Skin of body (tissue), 3 donors: ENCODE measurements at places on chromosomes 3 and 15. TPM values are rescaled to one million over a fixed set of nuclear protein-coding genes. Genes with fewer than 3 reads are reported as not detected.

DNA sequence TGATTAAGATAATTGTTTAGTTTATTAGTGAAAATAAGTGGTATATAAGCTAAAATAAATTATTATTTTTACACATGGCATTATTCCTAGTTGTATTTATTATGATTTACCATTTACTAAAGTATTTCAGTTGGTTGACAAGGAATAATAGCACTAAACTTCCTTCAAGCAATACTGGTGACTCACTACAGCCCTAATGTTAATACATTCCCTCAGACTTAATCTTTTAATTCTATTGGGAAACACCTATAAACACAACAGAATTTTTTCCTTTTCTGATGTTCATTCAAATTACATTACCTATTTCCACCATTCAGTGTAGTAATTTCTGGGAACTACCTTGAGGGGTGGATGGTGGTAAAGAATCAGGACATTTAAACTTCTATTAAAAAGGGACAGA lies 264.0 kb downstream of the TIGIT start:
- no peak for DNase-seq

DNA sequence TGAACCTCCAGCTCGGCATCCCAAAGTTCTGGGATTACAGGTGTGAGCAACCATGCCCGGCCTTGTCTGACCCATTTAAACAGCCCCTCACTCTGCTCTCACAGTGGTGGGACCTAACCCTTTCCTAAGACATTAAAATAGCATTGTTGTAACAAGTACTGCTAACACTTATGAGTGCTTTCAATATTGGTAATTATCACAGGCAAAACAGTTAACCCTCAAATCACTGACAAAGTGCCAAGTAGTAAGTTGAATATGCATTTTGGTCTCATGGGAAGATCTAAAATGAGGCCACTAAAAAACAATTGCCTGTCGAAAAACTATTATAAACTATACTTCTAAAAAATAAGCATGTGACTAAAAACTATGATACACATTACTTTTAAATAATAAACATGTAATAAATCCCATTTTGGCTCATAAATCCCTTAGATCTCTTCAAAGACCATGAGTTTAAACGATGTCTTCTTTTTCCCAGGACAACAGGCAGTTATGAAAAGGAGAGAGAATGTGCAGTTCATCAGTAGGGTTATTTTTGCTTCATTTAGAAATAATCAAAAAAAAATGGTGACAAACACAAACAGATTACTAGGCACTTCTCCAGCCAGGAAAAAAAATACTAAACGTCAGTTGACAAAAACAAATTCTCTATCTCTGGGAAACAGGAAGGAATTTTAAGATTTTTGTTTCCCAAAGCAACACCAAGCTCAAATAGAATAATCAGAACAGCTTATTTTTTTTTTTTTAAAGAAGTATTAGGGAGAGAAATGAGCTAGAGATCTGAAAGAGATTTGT lies 95.4 kb downstream of the RFTN1 start:
- DNase-seq, result peak; percentile 70

GRCh38 chr15:65926899-65927298 lies 57.6 kb downstream of the RAB11A start:
- DNase-seq, result no peak

DNA sequence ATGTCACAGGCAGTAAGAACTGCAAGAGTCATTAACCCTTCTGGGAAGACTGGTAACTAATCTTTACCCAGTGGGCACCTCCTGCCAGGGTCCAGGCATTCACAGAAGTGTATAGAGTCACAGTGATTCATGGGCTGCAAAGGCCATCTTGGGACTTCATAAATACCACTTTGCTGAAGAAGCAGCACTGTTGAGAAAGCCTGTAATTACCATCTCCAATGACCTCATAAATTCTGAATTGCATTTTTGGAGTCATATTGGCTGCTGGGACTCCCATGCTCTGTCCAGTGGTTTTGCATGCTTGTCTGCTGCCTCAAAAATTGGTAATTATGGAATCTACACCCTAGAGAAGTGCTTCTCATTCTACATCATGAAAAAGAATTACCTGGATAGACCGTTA lies 837.2 kb downstream of the NTRK3 start:
- DNase-seq, result no peak

- DNase-seq, result no peak
Observed at GRCh38 chr15:74725225-74725774, at the start of gene CYP1A1. Gene CYP1A1, minus strand, starts transcription at chr15:74725528. Its CDS starts 2,431 bp downstream, at chr15:74723097.

GRCh38 chr3:9553948-9554513 lies 409 bp upstream of the LHFPL4 start:
- DNase-seq, result no peak

GRCh38 chr3:189567766-189568420 lies 63.3 kb upstream of the TP63 start:
- peak; percentile 2 for DNase-seq

DNA sequence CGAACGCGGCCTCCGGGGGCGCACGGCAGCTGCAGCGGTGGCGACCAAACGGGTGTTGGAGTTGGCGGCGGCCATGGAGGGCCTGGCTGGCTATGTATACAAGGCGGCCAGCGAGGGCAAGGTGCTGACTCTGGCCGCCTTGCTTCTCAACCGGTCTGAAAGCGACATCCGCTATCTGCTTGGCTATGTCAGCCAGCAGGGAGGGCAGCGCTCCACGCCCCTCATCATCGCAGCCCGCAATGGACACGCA lies 725 bp downstream of the FEM1B start:
- DNase-seq, result no peak

GRCh38 chr15:56798639-56799038 lies 65.3 kb upstream of the ZNF280D start:
- DNase-seq, result no peak

DNA sequence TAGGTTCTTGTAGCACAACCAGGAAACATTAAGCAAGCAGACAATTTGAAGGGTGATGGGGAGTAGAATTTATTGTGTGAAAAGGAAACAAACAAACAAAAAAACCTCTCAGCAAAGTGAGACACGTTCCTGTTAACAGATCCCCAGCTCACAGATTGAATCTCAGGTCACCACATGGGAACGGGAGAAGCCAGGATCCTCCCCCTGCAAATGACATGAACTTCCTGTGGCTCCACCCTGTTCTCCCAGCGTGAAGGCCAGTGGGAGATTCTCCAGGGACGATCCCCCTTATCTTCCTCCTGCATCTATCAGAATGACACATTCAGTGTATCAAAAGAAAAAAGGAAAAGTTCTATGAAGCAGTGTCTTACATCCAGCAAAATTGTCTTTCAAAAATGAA lies 1488.1 kb downstream of the OTOL1 start:
- DNase-seq, result no peak

GRCh38 chr3:16695710-16696109 lies 90.5 kb upstream of the DAZL start:
- no peak for DNase-seq

DNA sequence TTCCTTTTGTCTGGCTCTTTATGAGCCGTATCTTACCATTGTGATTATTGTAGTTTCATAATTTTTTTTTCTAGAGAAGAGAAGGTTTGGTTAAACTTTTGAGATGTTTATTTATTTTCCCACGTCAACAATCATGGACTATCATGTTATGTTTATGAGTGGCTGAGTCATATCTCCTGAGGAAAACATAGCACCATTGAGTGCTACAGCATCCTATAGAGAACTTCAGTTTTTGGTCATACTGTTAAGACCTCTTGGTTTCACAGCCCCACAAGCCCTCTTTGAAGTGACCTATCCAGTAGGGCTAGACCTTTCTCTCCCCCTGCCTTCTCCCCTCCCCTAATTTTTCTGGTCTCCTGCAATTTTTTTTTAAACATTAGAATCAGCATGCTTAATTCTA lies 20.8 kb downstream of the PIK3CA start:
- no peak for DNase-seq

DNA sequence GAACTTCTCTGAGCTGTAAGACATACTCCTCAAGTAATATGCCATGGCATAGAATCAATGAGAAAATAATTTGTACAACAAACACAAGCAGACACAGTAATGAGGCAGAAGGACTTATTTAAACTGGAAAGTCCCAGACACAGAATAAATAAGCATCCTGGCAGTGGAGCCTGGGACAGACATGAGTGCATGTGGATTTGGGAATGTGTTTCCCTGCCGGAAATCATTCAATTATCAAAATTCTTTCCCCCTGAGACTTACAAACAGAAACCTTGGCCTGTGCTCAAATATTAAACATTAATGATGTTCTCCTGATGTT lies 520.1 kb downstream of the ROBO1 start:
- peak; percentile 80 for DNase-seq

DNA sequence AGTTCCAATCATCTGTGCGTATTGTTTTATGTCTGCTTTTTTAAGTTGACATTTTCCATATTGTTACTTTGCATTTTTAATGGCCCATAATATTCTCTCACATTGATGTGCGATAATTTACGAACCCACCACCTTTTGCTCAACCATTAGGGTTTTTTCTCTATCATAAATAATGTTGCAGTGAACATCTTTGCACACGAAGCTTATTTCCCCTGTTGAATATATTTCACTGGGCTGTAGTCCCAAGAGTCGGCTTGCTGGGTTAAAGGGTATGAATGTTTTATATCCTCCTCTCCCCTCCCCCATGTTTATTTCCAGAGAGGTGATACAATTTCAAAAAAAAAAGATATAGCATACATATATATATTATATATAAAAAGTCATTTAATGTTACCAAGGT lies 272.7 kb upstream of the RGMA start:
- DNase-seq, result no peak

GRCh38 chr3:1330107-1330506 lies 237.3 kb downstream of the CNTN6 start:
- DNase-seq, result no peak

- DNase-seq, result no peak
Observed at GRCh38 chr3:151205482-151205881, 2.5 kb upstream of the GPR171 start.

GRCh38 chr3:98901119-98901391 lies 440 bp downstream of the DCBLD2 start:
- DNase-seq, result no peak

DNA sequence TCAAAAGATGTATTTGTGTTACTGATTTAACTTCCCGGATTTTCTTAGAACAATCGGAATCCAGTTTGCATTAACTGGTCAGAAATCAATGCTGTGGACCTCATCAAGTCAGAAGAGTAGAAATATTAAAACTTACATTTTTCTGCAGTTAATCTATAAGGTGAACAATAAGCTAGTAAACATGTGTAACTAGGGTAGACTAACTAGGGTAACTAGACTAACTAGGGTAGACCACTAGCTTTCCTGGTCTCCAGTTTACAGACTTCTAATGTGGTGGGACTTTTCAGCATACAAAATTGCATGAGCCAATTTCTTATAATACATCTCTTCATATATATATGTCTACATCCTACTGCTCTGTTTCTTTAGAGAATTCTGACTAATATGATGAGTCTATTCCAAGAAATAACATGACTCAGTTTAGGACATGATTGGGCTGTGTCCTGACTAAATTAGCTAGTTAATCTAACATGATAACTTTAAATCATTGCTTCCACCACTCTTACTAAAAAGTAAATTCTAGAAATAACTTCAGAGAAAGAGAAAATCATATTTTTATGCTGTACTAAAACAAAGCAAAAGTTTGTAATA lies 5.3 kb downstream of the PLSCR2 start:
- DNase-seq, result no peak

DNA sequence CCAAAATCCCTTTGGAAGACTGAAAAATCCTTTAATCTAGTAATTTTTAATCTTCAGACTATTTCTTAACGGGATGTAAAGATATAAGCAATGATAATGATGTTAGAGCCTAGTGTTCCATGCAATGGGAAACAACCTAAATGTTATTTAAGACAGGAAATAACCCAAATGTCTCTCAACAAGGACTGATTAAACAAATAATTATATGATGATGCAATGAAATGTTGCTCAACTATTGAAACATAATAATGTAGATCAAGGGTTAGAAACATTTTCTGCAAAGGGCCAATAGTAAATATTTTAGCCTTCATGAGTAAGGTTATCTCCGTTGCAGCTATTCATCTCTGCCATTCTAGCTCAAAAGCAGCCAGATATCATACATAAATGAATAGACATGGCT lies 275.4 kb downstream of the NEK10 start:
- DNase-seq, result no peak

- DNase-seq, result no peak
Observed at GRCh38 chr3:72990701-72991395, 5.8 kb upstream of the PPP4R2 start.

DNA sequence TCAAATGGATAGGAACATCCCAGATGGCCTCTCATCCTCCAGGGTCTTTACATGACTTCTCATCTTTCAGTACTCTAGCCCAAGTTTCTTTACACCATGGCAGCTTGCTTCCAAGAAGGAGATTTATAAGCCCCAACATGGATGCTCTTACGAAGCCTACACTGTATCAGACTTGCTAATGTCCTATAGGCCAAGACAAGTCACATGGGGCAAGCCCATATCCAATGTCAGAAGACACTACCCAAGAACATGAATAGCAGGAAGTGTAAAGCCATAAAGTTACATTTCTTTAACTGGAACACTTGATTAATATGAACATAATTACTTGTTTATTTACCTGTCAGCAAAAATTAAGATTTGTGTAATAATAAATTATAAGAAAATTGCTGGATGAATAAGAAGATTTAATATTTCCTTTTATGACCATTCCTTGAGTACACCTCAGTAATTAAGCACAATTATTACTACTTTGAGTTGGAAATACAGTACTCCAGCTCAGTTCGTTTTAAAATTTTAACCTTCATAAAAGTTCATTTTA lies 5.1 kb downstream of the SPESP1 start:
- no peak for DNase-seq

GRCh38 chr3:11335056-11335608 lies 62.9 kb downstream of the ATG7 start:
- DNase-seq, result peak; percentile 87

- DNase-seq, result no peak
Observed at GRCh38 chr15:85976986-85977385, 102.7 kb upstream of the AGBL1 start.

GRCh38 chr3:42755681-42756578 lies 17.1 kb downstream of the CCDC13 start:
- no peak for DNase-seq

DNA sequence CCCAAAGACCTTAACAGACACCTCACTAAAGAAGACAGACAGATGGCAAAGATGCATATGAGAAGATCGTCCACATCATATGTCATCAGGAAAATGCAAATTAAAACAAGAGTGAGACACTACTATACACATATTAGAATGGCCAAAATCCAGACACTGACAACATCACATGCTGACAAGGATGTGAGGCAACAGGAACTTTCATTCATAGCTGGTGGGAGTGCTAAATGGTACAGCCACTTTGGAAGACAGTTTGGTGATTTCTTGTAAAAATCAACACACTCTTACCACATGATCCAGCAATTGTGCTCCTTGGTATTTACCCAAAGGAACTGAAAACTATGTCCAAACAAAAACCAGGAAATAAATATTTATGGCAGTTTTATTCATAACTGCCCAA lies 17.6 kb downstream of the CHDH start:
- no peak for DNase-seq

GRCh38 chr3:142844339-142844977 lies 44.4 kb downstream of the PCOLCE2 start:
- no peak for DNase-seq

- peak; percentile 5 for DNase-seq
Observed at GRCh38 chr3:132290833-132291232, 26.4 kb upstream of the ACP3 start.

The GATM gene
- total RNA-seq, result 132 TPM

The CMTM7 gene
- total RNA-seq, result 11.0 TPM

The SEMA3F gene
- total RNA-seq, result 23.3 TPM

The PLA2G4E gene
- 33.8 TPM for total RNA-seq

The MKRN3 gene
- total RNA-seq, result 0.89 TPM

The CAND2 gene
- 6.1 TPM for total RNA-seq

The CNTN4 gene
- total RNA-seq, result 24.4 TPM

The SAMMSON gene
- 0.69 TPM for total RNA-seq

The TRIP4 gene
- 15.5 TPM for total RNA-seq

The ROPN1 gene
- total RNA-seq, result 0.69 TPM
